ENCODE measurements at places on chromosomes 1 and 21.

GRCh38 chr1:214844319-214844718 is 238.2 kb upstream of the KCNK2 start:
- no peak for DNase-seq

GRCh38 chr21:17045214-17045853 is 467.5 kb upstream of the CXADR start:
- no peak for DNase-seq

- DNase-seq: no peak
Measured at GRCh38 chr1:119125874-119126273, 14.6 kb downstream of the WARS2 start.

GRCh38 chr1:240927821-240928220 is 315.9 kb upstream of the GREM2 start:
- no peak for DNase-seq

- DNase-seq: no peak
Measured at GRCh38 chr1:111987502-111987901, 2.0 kb downstream of the KCND3 start.

DNA sequence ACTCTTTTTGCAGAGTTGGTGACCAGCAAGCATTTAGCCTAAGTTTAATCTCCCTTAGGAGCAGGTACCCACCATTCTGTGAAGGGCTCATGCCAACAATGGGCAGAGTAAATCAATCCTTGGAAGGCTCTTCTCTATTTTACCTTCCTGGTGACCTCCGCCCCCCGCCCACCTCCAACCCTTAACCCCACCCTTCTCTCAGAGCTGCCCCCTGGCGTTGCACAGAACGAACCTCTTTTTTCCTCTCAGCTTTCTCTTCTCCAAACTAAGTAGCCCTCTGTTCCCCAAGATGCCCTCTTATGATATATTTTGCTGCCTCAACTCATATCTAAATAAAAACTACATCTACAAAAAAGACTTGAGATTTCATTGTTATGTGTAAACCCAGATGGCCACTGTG is 186.8 kb downstream of the SEC16B start:
- no peak for DNase-seq

GRCh38 chr1:104617474-104617873 is 867.8 kb downstream of the AMY1C start:
- DNase-seq: no peak

- DNase-seq: no peak
Measured at GRCh38 chr1:10900251-10900651, 103.8 kb upstream of the CASZ1 start.

- DNase-seq: no peak
Measured at GRCh38 chr1:12314333-12314903, 84.6 kb downstream of the VPS13D start.

DNA sequence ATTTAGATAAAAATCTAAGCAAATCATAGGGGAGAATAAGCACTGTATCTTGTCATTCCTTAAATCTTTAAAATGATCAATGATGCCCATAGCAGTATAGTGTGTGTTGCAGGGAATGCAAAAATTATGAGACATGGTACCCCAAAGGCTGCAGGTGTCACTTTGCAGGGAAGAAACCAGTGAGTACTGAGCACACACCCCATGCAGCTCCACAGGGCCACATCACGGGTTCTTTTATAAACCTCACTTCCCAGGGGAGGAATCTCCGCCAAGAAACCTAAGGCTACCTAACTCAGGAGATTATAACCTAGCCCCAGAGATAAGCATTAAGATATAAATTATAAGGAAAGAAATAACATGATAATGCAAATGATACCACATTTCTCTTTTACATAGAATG is 115.6 kb downstream of the APP start:
- no peak for DNase-seq

GRCh38 chr1:241844593-241844992 is 3.4 kb upstream of the EXO1 start:
- DNase-seq: no peak

DNA sequence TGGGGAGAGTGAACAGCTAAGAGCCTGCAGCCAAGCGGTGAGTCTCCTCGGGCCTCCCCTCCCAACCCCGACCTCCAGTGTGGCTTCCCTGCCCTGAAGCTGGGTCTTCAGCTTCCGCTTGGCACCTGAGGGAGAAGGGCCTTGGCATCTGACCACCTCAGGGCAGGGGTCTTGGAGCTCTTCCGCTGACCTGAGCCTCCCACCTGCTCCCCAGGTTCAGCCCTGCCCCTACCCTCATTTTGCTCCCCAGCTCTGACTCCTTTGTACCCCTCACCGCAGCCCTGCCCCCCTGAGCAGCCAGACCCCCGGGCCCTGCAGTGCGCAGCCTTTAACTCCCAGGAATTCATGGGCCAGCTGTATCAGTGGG is 4.9 kb downstream of the ADAMTSL4 start:
- no peak for DNase-seq
